ENCODE measurements at places on chromosomes 6 and 20.

DNA sequence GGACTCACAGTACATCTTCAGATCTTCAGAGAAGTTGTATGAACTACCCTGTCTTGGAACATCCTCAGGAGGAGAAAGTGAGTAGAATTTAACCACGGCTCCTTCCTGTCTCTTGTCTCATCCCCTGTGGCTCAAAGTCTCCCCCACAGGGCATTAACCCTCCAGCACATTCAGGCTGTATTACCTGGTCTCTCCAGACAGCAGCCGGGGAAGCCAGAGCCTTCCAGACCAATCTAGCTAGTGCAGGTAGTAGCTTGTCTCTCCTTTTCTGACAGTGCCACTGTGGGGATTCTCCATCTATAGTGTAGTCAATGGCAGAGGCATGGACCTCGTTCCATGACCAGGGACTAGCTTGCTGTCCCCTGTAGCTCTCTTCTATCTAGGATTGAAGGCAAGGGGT lies 16.9 kb upstream of the ELMO2 start:
- DNase-seq, result no peak

DNA sequence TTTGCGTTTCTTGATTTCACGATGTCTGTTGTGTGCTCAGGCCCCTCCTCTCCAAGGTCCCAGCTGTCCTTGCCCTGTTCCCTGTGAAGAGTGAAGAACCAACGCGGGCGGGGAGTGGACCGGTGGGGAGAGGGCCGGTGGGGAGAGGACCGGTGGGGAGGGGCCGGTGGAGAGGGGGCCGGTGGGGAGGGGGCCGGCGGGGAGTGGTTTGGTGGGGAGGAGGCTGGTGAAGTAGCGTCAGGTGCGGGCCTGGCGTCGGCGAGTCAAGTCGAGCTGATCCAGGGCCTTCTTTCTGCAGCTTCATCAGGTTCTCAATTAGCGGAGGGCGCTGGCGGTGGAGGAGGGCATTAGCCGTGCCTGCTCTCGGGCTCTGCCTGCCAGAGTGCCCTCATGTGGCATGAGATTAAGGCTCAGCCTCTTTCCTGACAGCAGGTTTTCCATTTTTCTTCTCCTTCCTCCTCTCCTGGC lies 21.2 kb upstream of the BHLHE23 start:
- peak; percentile 81 for DNase-seq

- DNase-seq, result no peak
These were observed 64.5 kb downstream of the TRMT6 start for GRCh38 chr20:5885866-5886265.

DNA sequence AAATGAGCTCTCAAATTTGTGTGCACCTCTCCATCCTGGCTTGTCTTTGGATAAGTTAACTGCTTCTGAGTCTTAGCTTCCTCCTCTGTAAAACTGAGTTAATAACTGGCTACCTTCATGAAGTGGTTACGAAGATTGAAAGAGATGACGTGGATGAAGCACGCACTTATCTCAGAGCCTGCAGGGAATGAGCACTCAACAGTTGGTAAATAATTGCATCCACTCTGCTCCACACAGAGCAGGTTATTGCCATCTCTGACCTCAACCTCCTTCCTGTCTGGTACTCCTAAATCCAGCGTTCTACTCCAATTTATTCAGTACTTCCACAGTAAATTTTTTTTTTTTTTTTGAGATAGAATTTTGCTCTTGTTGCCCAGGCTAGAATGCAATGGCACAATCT lies 6.9 kb downstream of the AURKA start:
- no peak for DNase-seq

GRCh38 chr6:157723376-157723775 lies 99.7 kb upstream of the SNX9 start:
- DNase-seq, result no peak

Data from GM20000 (cell line).